ENCODE measurements at places on chromosomes 4 and X.

DNA sequence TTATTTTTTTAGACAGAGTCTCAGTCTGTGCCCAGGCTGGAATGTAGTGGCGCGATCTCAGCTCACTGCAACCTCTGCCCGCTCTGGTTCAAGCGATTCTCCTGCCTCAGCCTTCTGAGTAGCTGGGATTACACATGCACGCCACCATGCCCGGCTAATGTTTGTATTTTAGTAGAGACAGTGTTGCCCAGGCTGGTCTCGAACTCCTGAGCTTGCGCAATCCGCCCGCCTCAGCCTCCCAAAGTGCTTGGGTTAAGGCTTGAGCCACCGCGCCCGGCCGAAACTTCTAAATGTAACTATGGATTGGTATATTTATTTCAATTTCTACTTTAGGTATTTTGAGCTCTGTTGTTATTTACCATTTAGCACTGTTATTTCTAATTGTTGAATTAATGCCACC lies 79.4 kb downstream of the FAM193A start:
- no peak for DNase-seq

- no peak for DNase-seq
These were observed 158.8 kb downstream of the ADGRA3 start for GRCh38 chr4:22356987-22357596.

DNA sequence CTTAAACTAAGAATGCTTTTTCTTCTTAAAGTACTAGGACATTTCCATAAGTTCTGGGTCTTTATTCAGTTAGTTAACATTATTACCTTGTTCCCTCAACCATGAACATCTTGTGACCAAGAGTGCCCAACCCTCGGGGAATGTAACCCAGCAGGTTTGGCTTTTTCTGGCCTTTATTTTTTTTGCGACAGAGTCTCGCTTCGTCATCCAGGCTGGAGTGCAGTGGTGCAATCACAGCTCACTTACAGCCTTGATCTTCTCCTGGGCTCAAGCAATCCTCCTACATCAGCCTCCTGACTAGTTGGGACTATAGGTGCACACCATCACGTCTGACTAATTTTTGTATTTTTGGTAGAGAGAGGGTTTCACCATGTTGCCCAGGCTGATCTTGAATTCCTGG lies 65.1 kb downstream of the USP11 start:
- no peak for DNase-seq

DNA sequence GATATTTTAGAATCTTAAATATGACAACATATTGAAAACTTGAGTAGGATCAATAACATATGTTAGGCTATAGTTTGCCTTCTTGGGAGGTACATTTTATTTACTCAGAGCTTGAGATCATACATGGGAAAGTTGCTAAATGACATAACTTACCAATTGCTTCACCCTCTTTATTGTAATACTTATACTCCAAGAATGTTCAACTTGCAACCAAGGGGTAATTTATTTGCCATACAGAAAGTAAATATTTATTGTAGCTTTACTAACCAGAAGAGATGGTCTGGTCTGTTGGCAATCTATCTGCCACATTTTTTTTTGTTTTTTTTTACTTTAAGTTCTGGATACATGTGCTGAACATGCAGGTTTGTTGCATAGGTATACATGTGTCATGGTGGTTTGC lies 426.6 kb downstream of the ARHGAP24 start:
- no peak for DNase-seq

- DNase-seq, result no peak
These were observed 85.3 kb downstream of the LNX1 start for GRCh38 chr4:53505947-53506346.

DNA sequence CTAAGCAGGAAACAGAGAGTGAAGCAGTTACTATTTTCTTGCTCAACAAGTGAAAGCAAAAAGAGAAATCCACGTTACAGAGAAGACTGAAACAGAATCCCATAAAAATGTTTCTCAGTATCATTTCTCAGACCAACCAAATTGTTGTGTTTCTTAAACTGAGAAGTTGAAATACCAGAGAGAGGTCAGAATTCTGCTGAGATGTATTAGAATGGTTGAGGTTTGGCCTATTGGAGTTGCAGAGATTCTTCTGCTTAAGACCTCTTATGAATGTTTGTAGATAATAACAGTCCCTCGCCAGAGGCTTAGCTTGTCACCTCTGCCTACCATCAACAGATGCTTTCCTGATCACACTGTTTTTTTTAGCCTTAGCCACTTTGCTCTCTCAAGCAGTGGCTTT lies 481.4 kb downstream of the TRIML1 start:
- DNase-seq, result no peak

DNA sequence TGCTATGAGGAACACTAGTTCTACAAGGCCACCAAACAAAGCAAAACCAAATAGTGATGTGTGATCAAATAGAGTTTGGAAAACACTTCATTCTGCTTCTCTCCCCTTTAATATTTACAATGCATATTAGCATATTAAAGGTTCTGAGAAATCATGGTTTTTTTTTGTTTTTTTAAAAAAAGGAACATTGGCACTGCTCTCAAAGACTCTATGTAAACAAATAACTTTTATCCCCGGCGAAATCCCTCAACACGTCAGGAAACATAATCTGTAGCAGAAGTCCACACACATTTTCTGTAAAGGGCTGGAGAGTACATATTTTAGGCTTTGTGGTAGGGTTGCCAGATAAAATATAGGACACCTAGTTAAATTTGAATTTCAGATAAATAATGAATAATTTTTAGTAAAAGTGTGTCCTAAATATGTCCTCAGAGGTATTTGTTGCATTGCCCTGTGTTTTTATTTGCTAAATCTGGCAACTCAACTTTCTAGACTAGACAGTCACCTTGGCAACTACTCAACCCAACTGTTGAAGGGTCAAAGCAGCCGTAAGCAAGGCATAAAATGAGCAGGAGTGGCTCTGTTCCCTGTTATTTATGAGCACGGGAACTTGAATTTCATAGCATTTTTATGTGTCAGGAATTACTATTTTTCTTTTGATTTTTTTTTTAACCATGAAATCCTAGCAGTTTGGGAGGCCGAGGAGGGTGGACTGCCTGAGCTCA lies 8.6 kb downstream of the SPATA4 start:
- DNase-seq, result no peak

GRCh38 chr4:4914059-4914820 lies 54.8 kb downstream of the MSX1 start:
- DNase-seq, result no peak

GRCh38 chrX:23978491-23978890 lies 48.5 kb downstream of the KLHL15 start:
- DNase-seq, result no peak

- DNase-seq, result no peak
These were observed 160.7 kb upstream of the FAM47C start for GRCh38 chrX:36847496-36847895.

- DNase-seq, result no peak
These were observed at the start of gene KCNIP4 for GRCh38 chr4:21948347-21949072. TSS of gene KCNIP4 (minus strand) at chr4:21948772.

GRCh38 chrX:17035111-17035510 lies 88.7 kb downstream of the REPS2 start:
- no peak for DNase-seq

DNA sequence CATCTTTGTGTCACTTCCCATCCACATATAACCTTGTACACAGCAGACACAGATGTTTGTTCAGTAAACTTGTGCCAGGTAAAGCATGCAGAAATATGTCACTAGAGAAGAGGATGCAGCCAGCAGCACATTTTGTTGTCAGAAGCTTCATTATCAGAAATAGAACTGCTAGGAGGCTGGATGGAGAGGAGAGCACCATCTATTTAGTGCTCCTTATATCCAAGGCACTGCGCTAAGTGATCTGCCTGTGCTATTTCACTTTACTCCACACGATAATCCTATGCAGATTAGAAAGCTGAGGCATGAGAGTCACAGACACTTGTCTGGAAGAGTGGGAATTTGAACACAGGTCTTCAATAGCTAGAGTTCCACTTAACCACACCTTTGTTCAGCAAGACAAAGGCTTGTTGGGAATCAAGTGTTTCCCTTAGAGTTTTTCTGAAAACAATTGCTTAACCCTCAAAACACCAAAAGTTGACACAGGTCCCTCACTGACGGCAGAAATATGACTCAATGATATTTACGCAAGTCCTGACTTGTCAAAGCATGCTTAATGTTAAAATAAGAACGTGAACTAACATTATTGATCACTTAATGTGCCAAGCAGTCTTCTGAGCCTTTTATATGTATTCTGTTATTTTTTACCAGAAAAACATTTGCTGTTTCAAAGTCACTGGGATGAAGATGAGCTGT lies 1.2 kb upstream of the QDPR start:
- DNase-seq, result no peak

DNA sequence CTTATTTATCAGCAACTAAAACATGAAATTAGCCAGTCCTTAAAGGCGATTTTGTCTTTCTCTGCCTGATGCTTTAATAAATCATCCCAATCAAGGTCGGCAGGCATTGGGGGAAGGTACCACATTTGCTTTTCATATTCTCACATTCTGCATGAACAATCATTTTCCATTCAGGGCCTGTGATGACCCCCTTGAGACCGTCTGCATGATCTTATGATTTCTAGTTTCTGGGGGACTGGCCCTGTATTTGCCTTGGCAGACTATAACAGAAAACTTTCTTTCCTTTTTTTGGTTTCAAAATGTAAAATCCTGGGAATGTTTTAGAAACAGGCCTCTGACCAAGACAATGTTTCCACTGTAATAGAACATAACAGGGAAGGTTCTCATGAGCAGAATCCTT lies 296.8 kb downstream of the IDS start:
- DNase-seq, result no peak

- DNase-seq, result no peak
These were observed 216.8 kb downstream of the AFAP1 start for GRCh38 chr4:7722766-7723387.

DNA sequence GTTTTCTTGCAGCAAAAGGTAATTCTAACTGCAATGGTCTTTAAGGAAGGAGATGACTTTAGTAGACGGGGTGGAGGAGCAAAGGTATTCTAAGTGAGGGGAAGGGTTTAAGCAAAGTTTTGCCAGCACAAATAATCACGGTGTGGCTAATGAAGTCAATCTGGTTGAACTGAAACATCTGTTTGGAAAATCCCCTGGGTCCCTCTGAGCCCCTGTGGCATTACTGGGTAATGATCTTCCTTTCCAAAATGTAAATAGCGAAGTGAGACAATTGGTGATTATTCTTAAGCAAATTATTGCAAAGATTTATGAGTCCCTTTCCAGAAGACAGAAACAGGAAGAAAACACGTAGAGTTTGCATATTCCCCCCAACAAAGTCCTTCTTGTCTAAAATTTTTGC lies 47.2 kb downstream of the FGFBP1 start:
- no peak for DNase-seq

DNA sequence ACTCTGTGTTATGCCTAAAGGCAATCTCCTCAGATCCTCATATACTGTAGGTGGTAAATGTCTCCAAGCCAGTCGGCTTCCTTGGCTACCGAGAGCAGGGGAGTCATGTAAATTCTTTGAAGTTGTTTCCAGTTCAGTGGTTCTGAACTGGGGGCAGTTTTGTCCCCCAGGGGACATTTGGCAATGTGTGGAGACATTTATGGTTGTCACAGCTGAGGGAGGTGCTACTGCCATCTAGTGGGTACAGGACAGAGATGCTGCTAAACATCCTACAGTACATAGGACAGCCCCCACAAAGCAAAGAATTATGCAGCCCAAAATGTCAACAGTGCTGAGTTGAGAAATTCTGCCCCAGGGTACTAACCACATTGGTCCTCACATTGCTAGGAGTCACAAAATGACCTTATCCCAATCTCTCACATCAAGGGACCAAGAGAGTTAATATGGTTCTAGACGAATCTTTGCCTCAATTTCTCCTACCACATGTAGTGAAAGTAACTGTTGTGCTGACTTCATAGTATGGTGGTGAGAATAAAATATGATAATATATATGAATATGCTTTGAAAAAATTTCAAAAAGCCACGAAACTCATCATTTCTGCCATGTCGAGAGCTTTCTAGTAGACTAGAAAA lies 104.4 kb upstream of the ARHGAP24 start:
- peak; percentile 14 for DNase-seq

- DNase-seq, result no peak
These were observed 51.7 kb upstream of the CHRDL1 start for GRCh38 chrX:110847334-110847733.

DNA sequence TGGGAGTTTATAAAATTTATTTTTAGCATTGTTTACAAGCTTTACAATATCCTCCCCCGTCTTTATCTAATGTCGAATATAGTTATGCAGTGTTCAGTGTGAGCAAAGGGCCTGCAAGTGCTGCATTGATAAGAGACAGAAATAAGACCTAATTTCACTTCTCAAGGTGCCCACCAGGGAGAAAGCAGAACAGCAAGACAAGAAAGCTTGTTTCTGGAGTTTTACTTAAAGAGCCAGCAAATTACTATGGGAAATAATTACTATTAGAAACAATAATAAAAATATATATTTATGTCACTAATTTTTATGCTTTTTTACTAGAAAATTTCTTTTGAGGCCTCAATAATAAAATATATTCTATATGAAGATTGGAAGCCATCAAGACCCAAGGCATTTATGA lies 2677.7 kb downstream of the ARAP2 start:
- no peak for DNase-seq

DNA sequence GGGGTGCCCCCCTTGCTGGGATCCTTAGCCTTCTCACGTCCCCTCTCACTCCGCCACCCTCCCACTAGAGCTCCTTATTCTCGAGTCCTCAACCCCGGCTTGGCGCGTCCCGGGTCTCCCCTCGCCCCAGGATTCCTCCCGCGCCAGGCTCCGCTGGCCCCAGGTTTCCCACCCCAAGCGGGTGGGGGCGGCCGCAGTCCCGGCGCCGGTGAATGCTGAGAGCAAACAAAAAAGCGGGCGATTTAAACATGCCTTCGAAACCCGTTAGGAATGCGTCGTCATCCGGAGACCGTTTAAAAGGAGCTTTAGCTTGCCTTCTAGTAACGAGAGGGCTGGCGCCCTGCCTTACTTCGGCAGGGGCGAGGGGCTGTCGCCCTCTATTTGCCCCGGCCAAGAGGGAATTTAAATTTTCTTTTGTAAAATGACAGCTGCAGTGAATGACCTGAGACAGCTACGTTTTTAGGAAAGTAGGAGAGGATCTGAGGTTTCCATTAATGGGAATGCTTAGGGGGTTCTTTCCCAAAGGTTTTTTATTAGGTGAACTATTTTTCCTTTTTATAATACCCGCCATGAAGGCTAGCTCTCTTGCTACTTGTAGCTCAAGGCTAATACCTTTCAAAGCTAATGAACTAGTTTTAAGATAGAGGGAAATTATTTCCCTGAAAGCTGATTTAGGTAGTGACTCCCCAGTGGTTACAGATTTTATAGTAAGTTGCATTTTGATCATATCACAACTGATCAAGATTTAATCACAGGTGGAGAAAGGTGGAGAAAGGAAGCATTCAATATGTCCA lies 3.1 kb downstream of the JADE1 start:
- DNase-seq, result peak; percentile 17

GRCh38 chr4:52657292-52657617 lies 1.8 kb downstream of the USP46 start:
- no peak for DNase-seq

DNA sequence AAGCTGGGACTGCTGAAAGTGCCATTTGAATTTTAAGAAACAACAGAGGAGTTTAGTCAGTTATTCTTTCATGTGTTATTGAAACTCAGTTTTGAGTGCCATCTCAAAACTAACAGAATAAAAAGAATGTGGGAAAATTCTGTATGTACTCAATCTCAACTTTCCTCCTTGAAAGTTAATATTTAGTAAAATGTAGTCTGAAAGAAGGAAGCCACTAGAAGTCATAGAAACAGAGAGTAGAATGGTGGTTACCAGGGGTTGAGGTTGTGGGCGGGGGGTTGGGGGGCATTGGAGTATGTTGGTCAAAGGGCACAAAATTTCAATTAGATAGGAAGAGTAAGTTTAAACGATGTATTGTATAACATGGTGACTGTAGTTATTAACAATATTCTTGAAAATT lies 628.3 kb upstream of the MAGEB2 start:
- DNase-seq, result no peak

Measured in HFF-Myc (cell line).